Panc1 (cell line): ENCODE measurements at places on chromosomes 4 and X.

GRCh38 chrX:24963823-24964222, 51.9 kb downstream of the ARX start:
- no peak for DNase-seq

DNA sequence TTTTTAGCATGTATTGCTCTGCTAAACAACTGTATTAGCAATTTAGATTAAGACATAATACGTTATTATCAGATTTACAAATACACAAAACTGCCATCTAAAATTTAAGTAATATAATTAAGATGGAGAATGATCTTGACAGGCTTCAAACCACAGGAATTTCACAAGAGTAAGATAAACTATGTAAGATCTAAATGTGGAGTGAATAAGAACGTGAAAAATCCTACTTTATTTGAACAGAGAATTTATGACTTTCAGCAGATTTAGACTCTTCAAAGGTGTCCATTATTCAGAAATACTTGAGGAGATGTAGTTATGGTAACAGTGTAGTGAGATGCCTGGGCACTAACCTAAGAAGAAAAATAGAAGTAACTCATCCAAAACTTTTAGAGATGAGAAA, 73.2 kb downstream of the SLC4A4 start:
- no peak for DNase-seq

GRCh38 chr4:79917246-79917645, 155.8 kb downstream of the ANTXR2 start:
- DNase-seq: peak; percentile 22

DNA sequence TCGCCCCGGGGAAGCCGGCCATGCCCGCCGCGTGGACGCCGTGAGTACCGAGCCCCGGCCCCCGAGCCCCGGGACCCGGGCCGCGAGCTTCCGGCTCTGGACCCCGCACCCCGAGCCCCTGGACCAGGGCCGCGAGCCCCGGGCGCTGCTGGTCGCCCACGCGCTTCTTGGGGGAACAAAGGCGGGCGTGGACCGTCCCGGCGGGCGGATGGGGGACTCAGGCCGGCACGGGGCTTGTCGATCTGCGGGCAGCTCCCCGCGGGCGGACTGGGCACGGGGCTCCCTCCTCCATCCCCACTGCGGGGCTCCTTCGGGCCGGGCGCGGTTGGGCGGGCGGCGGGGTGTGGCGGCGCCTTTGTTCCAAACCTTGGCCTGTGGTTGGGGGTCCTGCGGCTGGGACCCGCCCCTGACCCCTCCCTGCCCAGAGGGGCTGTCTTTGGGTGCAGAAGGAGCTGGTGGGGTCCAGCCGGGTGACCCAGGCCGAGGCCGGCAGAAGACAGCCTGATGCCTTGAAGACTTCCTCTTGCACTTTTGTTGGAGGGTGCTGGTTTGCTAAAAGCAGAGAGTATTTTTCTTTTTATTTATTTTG, 25.2 kb upstream of the ADD1 start:
- DNase-seq: no peak

DNA sequence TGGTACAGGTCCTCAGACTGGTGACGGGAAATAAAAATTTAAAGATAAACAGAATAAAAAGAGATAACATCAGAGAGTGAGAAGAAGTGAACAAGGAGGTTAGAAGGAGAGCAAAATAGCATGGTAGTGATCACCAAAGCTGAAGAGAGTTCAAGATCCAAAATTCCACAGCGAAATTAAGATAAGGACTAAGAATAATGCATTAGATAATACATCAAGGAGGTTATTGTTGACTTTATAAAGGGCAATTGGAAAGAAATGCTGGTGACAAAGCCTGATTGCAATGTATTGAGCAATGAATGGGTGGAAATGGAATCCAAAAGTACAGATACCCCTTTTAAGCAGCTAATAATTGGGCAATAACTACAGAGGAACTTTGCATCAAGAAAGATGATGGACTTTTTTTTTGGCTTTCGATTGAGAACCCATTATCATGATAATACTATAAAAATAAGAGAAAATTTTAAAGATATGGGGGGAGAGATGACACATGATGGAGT, 101.6 kb upstream of the MAP9 start:
- no peak for DNase-seq

DNA sequence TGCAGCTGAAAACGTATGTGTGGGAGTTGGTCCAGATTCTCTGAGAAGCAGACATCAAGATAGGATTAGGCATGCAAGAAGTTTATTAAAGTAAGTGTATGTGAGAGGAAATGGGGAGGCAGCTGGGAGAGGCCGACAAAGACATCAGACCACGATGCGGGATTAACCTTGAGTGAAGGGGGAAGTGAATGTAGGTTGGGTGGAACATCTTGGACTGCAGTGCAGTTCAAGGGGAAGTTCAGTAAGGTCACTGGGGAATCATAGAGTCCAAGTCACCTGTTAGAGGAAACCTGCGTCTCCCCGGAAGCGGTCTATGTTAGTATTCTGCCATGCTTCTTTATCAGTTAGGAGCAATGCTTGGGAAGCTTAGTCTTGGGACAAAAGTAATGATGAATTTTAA, 22.0 kb downstream of the CXCL8 start:
- no peak for DNase-seq

DNA sequence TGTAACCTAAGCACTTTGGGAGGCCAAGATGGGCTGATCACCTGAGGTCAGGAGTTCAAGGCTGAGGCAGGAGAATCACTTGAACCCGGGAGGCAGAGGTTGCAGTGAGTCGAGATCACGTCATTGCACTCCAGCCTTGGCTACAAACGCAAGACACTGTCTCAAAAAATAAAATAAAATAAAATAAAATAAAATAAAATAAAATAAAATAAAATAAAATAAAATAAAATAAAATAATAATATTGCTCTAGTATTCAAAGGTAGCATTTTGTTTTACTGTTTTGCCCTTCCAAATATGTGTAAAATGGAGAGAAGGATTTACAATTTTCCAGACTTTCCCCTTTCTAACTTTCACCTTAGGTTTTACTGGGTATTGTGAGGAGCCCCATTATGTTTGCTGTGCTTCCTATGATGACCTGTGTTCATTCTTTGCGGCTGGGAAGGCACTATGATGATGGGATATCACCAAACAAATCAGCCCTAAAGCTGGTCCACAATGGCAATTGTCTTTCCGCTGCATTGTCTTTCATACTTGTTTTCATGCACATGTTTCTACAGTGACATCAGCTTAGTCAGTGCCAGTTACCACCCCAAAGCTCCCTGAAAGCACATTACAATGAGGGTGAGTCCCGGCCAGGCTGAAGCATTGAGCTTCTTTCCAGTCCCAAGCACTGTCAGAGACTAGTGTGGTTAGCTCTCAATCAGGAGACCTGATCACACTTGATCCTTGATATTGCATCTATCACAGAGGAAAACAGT, 50.8 kb downstream of the DTHD1 start:
- DNase-seq: no peak

- no peak for DNase-seq
These were observed 16.0 kb downstream of the ANXA3 start for GRCh38 chr4:78567500-78568060.

DNA sequence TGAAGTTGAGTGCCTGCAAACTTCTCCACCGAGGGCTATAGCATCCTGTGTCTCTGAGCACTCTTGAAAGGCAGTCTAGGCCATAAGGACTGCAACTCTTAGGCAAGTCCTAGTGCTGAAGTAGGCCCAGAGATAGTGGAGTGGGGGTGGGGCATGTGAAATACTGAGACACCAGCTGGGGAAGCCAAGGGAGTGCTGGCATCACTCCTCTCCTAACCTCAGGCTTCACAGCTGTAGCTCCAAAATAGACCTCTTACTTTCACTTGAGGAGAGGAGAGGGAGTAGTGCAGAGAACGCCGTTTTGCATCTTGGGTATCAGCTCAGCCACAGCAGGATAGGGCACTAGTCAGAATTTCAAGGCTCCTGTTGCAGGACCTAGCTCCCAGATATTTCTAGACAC, 56.2 kb upstream of the CYSLTR1 start:
- DNase-seq: no peak

DNA sequence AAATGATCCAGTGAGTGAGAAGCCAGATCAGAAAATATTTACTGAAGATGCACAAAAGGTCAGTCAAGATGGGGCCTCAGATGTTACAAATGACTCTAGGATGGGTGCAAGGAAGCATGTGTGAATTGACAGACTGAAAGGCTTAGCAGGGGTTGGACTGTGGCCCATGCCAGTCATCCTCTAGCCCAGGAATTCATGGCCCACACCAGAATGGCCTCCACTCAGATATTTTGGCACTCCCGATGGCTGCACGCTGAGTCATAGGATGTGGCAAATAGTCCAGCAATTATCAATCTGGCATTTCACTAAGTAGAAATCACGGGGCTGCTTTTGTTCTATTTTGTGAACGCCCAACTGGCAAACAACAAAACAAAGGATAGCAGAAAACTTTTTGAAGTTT, 406.5 kb downstream of the IQCM start:
- no peak for DNase-seq

- DNase-seq: no peak
These were observed 38.5 kb upstream of the PRSS48 start for GRCh38 chr4:151238477-151238876.

GRCh38 chrX:100895365-100896075, 21.4 kb upstream of the NOX1 start:
- DNase-seq: no peak

- no peak for DNase-seq
These were observed 25.2 kb downstream of the YTHDC1 start for GRCh38 chr4:68324519-68325262.

DNA sequence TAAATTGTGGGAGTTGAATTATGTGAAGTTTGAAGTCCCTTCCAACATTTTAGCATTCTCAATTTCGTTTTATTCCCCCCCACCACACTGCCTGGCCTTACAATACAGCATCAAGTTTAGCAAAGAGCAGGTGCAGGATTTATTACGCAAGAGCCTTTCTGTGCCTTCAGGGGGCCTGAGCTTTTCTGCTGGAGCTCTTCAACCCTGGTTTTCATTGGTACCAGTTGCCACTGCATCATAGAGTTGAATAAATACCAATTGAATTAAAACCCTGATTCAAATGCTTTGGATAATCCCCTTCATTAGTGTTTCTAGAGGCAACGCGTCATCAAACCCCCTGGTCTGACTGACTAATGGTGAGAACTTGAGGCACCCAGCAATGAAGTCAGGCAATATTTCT, 43.6 kb upstream of the KIT start:
- DNase-seq: no peak

DNA sequence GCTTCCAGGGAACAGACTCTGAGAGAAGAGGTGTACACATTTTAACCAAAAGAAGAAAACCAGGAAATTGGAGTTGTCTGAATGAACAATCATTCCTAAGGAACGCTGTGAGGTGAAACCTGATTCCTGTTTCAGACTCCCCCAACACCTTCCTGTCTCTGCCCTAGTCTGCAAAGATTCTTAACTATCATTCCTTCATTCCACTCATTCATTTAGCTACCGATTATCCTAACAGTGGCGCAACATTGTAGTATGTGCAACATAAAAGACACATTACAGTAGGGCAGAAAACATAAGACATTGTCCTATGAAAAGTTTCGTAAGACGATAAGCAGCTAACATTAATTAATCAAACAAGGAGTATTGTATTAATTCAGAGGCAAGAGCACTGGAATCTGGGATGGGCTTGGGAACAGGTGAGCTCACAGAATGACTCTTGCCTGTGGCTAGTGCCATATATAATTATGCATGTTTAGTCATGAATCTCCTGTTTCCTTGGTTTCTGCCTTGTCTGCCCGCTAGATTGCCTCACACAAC, 23.8 kb upstream of the ADH7 start:
- DNase-seq: no peak

DNA sequence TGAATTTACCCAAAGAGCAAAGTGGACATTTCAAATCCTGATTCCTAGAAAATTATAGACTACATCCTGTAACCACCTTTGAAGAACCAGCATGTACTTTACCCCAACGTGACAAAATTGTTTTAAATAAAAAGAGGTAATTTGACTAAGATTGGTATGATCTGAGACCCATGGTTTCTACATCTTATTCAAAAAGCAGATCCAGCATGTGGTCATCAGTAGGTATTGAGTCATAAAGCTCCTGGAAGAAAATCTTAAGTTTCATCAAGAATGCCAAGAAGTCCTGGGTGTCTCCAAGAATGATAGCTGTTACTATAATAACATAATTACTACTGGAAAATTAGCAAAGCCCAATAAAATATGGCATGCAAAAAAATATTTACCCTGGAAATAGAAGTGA, 61.8 kb downstream of the NFKB1 start:
- no peak for DNase-seq

- no peak for DNase-seq
These were observed 39.0 kb downstream of the SLC25A5 start for GRCh38 chrX:119507206-119507605.

DNA sequence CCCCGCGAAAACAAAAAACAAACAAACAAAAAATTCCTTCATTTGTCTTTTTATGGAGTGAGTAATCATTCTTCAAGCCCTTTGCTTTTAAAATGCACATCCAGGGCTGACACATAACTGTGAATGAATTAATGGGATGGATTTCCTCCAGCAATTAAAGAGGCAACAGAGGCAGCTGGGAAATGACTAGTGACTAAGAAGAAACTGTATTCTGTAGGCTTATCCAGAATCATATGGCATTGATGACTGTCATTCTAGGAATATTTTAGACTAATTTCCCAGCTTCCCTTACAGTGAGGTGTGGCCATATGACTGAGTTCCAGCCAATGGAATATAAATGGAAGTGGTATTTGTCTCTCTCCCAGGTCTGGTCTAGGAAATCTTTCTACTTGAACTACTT, 46.8 kb upstream of the PDE5A start:
- no peak for DNase-seq

GRCh38 chrX:102627640-102628039, 23.6 kb upstream of the GPRASP1 start:
- DNase-seq: no peak

DNA sequence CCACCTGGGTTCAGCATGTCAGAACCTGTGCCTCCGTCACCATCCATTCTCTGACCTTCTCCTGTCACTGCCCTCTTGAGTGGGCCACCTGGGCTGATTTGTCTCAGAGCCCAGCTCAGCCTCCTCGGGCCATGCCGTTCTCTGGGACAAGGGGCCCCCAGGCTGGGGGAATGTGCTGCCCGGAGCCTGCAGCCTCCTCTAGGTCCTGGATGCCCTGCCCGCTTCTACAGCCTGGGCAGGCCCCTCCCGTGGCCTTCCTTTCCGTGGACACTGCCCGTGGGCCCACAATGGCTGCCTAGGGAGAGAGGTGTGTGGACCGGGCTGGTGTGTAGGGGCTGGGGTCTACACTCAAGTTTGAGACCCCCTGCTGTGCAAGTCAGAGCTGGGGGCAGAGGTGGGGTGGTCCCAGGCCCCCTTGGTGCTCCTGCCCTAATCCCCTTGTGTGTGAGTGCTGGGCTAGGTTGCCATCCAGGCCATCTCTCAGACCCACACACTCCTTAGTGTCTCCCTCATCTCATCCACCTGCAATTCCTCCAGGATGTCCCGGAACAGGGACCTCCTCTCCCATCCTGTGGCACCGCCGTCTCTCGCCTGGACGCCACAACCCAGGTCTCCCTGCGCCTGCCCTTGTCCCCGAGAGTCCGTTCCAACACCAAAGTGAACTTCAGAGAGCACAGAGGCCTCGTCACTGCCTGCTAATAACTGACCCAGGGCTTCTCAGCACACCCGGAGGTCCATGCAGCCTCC, 12.4 kb downstream of the PSAPL1 start:
- DNase-seq: no peak
